Heart right ventricle (tissue), 16 donors: ENCODE measurements at places on chromosomes 6 and 20. TPM values are rescaled to one million over a fixed set of nuclear protein-coding genes. Genes with fewer than 3 reads are reported as not detected.

- no peak overlapping the region for H3K27ac ChIP-seq
- peaks cover 8% of the 10 kb centered on the region for H3K36me3 ChIP-seq
- no peaks in the 10 kb centered on the region for H3K4me1 ChIP-seq
These were observed 21.7 kb downstream of the SMLR1 start for GRCh38 chr6:130848945-130849344.

- H3K4me3 ChIP-seq: no peak overlapping the region
- DNase-seq: no peak
These were observed 59.2 kb downstream of the SNRNP48 start for GRCh38 chr6:7649037-7649810.

The SIRPG gene
- total RNA-seq: not detected

GRCh38 chr20:20446425-20447015, 78.6 kb downstream of the INSM1 start:
- H3K4me3 ChIP-seq: no peak overlapping the region
- no peaks in the 10 kb centered on the region for H3K27me3 ChIP-seq
- DNase-seq: peak; percentile 26

The FAM162B gene
- total RNA-seq: 1.3 TPM

The BICRAL gene
- total RNA-seq: 14.7 TPM

- no peaks in the 10 kb centered on the region for H3K27me3 ChIP-seq
- H3K4me3 ChIP-seq: no peak overlapping the region
- no peak overlapping the region for H3K27ac ChIP-seq
- no peak for DNase-seq
- H3K36me3 ChIP-seq: no peaks in the 10 kb centered on the region
These were observed 211.3 kb downstream of the ARID1B start for GRCh38 chr6:156988276-156989158.

DNA sequence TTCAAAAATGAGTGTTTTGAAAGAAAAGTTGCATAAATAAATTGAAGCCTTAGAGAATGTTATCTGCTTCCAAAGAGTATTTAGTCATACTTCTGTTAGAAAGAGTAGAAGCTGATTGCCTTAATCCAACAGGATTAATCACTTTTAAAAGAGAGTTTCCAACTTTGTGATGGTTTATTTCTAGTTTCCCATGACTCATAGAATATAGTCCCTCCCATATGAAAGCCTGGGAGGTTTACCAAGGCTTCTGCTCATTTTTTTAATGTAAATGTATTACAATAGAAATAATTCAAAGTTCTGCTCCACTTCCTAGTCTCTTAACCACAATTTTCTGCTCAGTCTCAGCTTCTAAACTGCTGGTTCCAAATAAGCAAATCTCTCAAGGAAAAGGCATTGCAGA, 118.0 kb upstream of the IRAK1BP1 start:
- H3K4me3 ChIP-seq: no peak overlapping the region
- H3K27ac ChIP-seq: no peak overlapping the region
- H3K36me3 ChIP-seq: no peaks in the 10 kb centered on the region
- DNase-seq: no peak
- H3K4me1 ChIP-seq: no peaks in the 10 kb centered on the region
- no peaks in the 10 kb centered on the region for H3K27me3 ChIP-seq

DNA sequence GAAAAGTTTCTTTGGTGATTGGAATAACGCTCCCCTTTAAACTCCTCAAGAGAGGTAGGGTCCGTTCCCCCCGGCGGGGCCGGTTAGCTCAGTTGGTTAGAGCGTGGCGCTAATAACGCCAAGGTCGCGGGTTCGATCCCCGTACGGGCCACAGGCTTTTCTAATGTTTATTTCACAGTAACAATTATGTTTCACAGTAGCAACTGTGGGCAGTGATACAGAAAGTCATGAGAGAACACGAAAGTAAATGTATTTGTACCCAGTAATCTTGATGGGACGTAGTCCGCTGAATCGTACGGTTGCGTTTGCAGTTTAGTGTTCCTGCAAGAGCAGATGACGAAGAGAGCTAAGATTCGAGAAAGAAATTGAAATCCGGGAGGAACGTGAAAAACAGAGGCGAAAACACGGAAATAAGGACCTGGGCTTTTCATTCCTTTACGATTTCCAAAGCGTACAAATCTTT, 505.5 kb downstream of the PRIM2 start:
- H3K27me3 ChIP-seq: peaks cover 43% of the 10 kb centered on the region
- no peak overlapping the region for H3K27ac ChIP-seq
- no peak overlapping the region for H3K4me3 ChIP-seq
- no peak for DNase-seq
- no peaks in the 10 kb centered on the region for H3K36me3 ChIP-seq

DNA sequence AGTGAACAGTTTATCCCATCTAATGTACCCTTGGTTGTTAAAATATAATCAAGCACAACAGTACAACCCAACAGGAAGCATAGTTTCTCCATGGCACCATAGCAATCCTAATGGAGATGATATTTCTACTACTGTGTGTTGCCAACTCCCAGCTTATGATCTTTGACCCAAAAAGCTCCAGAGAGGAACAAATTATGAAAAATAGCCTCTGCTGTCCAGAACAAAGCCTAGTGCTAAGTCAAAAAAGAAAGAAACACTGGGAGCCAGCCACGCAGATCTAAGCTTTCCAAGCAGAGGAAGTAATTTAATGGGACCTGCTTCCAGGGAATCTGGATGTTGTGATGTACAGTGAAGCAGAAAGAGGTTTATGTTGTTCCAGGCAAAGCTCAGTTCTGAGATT, 52.2 kb upstream of the TASP1 start:
- H3K36me3 ChIP-seq: no peaks in the 10 kb centered on the region
- no peak overlapping the region for H3K27ac ChIP-seq
- no peaks in the 10 kb centered on the region for H3K4me1 ChIP-seq
- H3K27me3 ChIP-seq: no peaks in the 10 kb centered on the region
- no peak for DNase-seq

DNA sequence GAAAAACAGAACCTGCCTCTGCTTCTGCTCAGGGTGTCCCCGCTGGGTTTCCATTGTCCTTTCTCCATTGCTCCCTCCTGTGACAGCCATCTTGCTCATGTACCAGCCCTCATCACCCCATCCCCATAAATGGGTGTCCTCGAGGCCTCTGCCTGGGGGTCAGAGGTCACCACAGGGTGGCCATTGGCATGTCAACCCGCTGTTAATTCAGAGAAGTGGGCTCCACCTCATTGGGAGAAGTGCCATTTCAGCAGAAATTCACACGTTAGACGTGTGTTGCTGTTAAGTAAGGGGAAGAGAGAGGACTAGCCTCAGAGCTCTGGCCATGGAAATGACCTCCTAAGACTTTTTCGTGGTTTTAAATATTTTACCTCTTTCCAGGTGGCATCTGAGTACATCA, 71.9 kb downstream of the PTPN1 start:
- no peak for DNase-seq
- no peaks in the 10 kb centered on the region for H3K4me1 ChIP-seq
- H3K4me3 ChIP-seq: no peak overlapping the region
- no peaks in the 10 kb centered on the region for H3K36me3 ChIP-seq
- no peak overlapping the region for H3K27ac ChIP-seq
- no peaks in the 10 kb centered on the region for H3K27me3 ChIP-seq

- DNase-seq: no peak
- peak overlapping the region; percentile 48 for H3K4me3 ChIP-seq
- no peak overlapping the region for H3K27ac ChIP-seq
- no peaks in the 10 kb centered on the region for H3K36me3 ChIP-seq
- H3K27me3 ChIP-seq: peaks cover 43% of the 10 kb centered on the region
These were observed 46.3 kb downstream of the OR2B2 start for GRCh38 chr6:27865850-27866356.

The TCP11 gene
- not detected for total RNA-seq

DNA sequence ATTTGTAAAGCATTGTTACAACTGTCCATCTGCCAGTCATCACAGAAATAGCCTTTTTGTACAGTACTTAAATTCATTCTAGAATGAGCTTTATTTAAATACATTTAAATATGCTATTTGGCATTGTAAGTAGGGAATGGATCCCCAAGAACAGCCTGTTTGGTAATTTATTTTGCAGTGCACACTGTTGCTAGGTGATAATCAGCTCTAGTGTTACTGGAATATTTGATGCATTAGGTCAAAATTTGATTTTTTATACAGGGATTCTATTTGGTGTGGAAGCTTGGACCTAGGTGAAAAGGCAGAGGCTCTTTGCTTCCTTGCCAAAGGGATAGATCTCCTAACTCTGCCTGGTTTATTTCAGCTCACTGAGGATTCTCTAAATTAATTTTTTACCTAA, 593.7 kb downstream of the EPM2A start:
- no peaks in the 10 kb centered on the region for H3K27me3 ChIP-seq
- no peak for DNase-seq
- no peak overlapping the region for H3K4me3 ChIP-seq
- no peaks in the 10 kb centered on the region for H3K36me3 ChIP-seq

- H3K36me3 ChIP-seq: no peaks in the 10 kb centered on the region
- H3K4me1 ChIP-seq: no peaks in the 10 kb centered on the region
- DNase-seq: no peak
- no peak overlapping the region for H3K27ac ChIP-seq
- no peaks in the 10 kb centered on the region for H3K27me3 ChIP-seq
- no peak overlapping the region for H3K4me3 ChIP-seq
These were observed 141.9 kb upstream of the SASH1 start for GRCh38 chr6:148200781-148201180.

GRCh38 chr20:47427746-47428145, 71.2 kb upstream of the ZMYND8 start:
- H3K27me3 ChIP-seq: no peaks in the 10 kb centered on the region
- no peak overlapping the region for H3K27ac ChIP-seq
- H3K4me1 ChIP-seq: no peaks in the 10 kb centered on the region
- H3K36me3 ChIP-seq: no peaks in the 10 kb centered on the region
- no peak overlapping the region for H3K4me3 ChIP-seq

GRCh38 chr6:125597411-125598253, 151.8 kb upstream of the HEY2 start:
- peak overlapping the region; percentile 52 for H3K27ac ChIP-seq
- no peaks in the 10 kb centered on the region for H3K27me3 ChIP-seq
- H3K4me3 ChIP-seq: no peak overlapping the region

GRCh38 chr6:132495604-132496079, 17.3 kb downstream of the STX7 start:
- no peak overlapping the region for H3K4me3 ChIP-seq
- peaks cover 69% of the 10 kb centered on the region for H3K4me1 ChIP-seq
- H3K36me3 ChIP-seq: peaks cover 47% of the 10 kb centered on the region
- DNase-seq: no peak
- H3K27ac ChIP-seq: no peak overlapping the region

DNA sequence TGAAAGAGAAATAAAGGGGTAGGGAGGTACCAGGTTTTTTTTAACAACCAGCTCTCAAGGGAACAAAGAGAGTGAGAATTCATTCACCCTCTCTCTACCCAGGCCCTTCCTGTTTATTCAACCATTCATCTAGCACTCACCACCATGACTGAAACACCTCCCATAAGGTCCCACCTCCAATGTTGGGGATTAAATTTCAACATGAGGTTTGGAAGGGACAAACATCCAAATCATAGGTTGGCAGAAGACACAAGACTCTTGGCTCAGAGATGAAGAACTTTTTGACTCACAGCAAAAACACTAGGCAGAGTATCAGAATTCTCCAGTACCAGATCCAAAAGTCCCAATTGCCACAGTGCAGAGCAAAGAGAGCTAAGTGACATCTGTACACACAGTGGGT, 186.3 kb downstream of the EDN1 start:
- H3K4me1 ChIP-seq: no peaks in the 10 kb centered on the region
- no peak for DNase-seq
- no peak overlapping the region for H3K4me3 ChIP-seq
- no peaks in the 10 kb centered on the region for H3K27me3 ChIP-seq
- H3K27ac ChIP-seq: no peak overlapping the region
- H3K36me3 ChIP-seq: no peaks in the 10 kb centered on the region

The TREML2 gene
- total RNA-seq: not detected

The ERGIC3 gene
- total RNA-seq: 108 TPM
